CD4-positive, alpha-beta T cell treated with Interleukin-4 for 1 hour (primary cell): ENCODE measurements at places on chromosomes 4 and X.

DNA sequence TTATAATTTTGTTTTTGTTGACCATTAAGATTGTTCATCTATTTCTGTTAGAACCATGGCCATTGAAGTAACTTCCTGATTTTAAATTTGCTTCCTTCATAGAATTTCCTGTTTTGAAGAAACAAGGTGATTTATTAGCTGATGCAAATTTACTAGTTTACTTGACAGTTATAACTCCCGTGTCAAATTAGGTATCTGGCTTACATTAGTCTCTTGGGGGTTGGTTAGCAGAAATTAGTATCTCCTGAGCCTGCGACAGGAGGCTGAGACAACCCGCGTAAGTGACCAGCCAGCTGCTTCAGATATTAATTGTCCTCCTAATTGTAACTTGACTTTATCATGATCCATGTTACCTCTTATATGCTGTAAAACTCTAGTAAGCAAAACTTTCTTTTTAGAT is 154.3 kb downstream of the CFAP299 start:
- DNase-seq: no peak

DNA sequence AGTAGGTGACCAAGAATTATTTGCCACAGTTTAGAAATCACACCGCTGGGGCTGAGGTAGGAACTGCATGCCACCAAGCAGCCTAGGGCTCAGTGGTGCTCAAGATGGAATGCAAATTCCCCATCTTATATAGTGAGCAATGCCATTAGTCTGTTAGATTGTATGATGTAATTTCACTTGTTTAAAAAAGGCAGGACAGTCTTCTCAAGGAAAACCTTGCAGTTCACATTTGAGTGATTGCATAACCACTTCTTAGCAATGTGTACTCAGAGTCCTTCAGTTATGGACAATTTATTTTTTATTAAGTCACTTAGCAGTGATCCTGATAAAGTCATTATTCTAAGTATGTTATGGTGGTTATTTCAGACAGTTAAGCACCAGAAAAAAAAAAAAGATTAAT is 142.9 kb upstream of the SFRP2 start:
- DNase-seq: no peak

GRCh38 chrX:129161108-129161507 is 362.2 kb downstream of the SMARCA1 start:
- no peak for DNase-seq

- no peak for DNase-seq
These were observed 844.2 kb downstream of the RAPGEF2 start for GRCh38 chr4:159946983-159947615.

- DNase-seq: no peak
These were observed 73.6 kb downstream of the CPEB2 start for GRCh38 chr4:15075875-15076274.

- no peak for DNase-seq
These were observed 146.1 kb downstream of the COL25A1 start for GRCh38 chr4:109156356-109156755.

DNA sequence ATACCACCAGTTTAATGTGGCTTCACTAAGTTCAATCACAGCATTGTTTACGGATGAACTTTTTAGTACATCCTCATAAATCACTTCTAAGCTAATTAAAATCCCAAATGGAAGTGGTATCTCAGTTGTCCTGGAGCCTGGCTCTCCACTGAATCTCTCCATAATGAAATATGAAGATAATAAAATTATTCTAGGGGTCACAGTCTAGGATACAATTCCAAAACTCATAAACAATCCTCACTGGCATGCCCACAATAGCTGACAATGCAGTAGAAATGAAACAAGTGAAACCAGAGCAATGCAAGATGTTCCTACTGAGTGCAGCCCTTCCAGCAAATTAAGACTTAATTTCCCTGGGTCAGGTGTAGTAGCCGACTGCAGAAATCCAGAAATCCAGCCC is 47.3 kb upstream of the FAM9B start:
- no peak for DNase-seq

DNA sequence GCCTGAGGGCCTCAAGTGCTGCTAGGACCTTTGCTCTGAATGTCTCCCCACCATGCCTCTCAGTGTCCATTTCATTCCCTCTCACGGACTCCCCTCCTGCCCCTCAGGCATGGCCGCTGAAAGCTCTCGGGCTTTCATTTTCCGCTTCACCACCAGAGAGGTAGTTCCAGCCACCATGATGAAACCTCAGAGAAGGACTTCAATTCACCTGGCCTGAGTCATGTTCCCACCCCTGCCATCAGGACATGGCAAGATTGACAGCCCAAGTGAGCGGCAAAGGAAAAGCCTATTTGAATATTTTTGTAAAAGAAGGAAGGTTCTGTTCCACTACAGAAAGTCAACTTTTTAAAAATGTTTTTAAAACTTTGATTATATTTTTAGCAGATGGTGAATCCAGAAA is 249.3 kb upstream of the GALNT7 start:
- no peak for DNase-seq

GRCh38 chrX:20244931-20245330 is 21.8 kb downstream of the RPS6KA3 start:
- DNase-seq: no peak

DNA sequence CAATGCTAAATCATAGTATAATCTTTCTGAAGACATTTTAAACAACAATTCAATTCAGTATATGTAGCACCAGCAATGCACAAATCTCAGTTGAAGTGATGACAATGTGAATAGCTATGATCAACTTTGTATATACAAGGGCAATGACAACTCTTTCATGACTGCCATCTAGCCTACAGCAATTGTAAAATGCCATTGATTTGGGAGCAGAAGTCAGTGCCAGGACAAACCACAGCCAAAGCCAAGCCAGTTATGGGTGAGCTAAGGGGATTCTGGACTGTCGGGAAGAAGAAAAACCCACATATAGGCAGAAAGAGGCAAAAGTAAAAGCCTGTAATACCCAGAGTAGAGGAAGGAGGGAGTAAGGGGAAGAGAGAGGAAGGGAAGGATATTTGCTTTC is 238.6 kb downstream of the MID1IP1 start:
- DNase-seq: no peak

- DNase-seq: no peak
These were observed 80.0 kb upstream of the SLC34A2 start for GRCh38 chr4:25575611-25576010.

GRCh38 chr4:182569561-182569960 is 326.4 kb downstream of the TENM3 start:
- DNase-seq: no peak

DNA sequence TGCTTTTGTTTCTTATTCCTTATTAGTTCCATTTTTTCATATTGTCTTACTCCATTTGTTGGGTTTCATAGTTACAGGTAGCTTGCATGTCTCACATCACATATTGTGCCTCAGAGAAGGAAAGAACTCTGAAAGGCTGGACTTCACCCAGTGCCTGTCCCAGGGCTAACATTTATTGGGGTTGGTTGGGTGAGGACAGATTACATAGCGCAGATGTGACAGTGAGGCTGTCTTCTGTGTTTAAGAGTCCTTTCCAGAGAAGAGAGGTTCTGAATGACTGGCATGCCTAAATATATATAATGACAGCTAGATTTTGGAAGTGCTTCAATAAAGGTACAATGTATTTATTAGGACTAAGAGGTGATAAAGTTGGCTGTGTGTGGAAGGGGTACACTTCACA is 2.7 kb downstream of the ZNF330 start:
- DNase-seq: no peak

- DNase-seq: no peak
These were observed 102.9 kb downstream of the GRXCR1 start for GRCh38 chr4:42995343-42995944.

DNA sequence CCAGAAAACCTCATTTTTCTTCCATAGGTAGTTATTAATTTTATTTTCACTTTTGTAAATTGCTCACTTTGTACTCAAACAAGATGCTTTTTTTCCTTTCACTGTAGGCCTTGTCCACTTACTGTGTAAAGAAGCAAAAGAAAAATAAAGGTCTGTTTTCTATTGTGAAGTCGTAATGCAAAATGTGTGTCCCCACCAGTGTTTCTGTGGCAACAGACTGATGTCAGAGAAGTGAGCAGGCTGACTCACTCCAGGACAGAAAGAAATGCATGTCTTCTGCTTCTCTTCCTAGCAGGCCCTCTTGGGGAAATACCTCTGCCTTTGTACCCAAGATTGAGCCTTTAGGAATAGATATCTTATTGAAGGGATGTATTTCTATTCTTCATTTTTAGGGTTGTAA is 30.3 kb downstream of the INPP4B start:
- DNase-seq: no peak

GRCh38 chrX:110046001-110046400 is 43.1 kb downstream of the TMEM164 start:
- DNase-seq: no peak

DNA sequence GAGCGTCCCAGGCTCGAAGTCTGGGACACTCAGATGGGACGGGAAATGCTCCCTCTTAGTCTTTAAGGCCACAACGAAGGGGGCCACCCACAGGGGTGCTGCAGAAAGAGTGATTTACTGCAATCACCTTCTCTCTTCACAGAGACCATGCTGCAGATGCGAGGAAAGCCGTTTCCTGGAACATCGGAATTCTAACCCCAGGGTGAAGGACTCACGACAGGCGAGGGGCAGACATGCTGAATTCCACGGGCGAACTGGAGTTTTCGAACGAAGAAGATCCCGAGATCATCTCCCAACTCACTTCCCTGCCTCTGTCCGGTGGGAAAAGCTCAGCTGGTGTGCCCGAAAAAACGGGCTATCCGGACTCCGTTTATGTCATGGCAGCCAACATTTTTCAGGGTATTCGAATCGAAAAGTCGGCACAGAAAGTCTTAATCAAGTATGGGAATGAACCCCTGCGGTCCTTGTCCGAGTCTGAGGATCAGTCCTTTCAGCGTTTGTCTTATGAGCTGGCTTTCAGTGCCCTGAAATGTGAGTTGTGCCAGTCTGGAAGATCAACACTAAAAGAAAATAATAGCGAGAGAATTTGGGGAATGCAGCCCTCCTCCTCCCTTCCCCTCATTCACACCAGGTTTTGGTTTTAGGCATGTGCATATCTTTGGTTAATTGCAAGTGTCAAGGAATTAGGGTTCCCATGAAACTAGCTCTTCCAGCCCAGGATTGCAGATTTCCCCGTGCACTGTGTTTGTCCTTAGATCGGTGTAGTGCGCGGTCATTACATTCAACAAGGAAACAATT is 905 bp downstream of the NSUN7 start:
- no peak for DNase-seq

DNA sequence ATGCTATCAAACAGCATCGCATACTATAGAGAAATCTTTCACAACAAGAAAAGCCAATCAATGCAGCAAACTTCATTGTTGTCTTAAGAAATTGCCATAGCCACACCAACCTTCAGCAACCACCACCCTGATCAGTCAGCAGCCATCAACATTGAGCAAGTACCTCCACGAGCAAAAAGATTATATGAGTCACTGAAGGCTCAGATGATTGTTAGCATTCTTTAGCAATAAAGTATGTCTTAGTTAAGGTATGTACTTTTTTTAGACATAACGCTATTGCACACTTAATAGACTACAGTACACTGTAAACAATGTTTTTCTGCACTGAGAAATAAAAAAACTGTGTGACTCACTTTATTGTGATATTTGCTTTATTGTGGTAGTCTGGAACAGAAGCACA is 37.8 kb upstream of the FUNDC1 start:
- DNase-seq: no peak

DNA sequence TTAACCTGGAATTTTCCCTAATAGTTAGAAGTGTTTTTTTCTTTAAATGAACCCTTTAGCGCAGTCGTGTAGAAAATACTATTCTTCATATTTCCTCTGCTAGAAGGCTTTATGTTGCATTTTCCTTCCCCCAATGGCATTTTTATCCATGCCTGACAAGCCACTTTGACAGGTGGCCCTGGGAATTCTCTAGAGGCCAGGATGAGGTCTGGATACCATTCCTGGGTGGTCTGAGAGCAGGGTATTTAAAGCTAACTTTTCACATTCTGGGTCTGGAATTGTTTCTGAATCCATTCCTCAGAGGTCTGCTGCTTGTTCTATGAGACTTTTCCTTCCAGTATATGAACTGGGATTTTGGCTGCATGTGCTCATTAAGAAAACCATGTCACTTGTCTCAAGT is 31.2 kb upstream of the PDGFRA start:
- no peak for DNase-seq
